Left lung (tissue), 14 donors: ENCODE measurements at places on chromosomes 13 and 19. TPM values are rescaled to one million over a fixed set of nuclear protein-coding genes. Genes with fewer than 3 reads are reported as not detected.

DNA sequence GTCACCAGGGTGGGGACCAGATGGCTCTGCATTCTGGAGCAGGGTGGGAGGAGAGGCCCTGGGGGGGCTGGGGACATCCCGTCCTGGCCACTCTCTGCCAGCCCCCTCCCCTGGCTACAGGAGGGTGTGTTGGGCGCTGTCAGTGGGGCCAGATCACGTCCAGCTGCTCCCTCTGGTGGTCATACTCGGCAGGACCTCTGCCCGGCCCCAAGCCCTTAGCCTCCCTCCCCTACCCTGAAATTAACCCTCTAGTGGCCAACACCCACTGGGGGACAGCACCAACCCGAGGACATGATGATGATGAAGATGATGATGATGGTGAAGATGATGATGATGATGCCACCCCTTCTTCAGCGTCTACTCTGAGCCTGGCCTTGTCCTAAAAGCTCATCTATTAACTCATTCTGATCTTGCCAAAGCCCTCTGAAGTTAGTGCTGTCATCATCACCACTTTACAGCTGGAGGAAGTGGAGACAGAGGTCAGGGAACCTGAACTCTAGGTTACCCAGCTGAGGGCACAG lies 590 bp upstream of the LGI4 start:
- DNase-seq, result peak; percentile 81

DNA sequence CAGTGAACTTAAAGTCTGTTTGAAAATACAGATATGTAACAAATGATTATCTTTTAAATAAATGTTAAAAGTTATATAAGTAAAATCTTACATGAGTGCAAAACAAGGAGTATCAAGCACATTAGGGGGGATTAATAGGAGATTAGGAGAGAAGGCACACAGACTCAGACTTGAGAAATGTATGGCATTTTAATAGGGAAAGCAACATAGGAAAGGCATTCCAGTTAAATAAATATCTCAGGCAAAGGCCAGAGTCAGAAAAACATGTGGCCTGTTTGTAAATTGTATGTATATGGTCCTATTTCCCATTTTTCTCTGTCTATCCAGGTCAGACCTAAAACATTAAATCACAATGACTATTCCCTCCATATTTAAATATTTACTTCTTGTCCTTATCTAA lies 462.7 kb downstream of the GPC6 start:
- DNase-seq, result no peak

DNA sequence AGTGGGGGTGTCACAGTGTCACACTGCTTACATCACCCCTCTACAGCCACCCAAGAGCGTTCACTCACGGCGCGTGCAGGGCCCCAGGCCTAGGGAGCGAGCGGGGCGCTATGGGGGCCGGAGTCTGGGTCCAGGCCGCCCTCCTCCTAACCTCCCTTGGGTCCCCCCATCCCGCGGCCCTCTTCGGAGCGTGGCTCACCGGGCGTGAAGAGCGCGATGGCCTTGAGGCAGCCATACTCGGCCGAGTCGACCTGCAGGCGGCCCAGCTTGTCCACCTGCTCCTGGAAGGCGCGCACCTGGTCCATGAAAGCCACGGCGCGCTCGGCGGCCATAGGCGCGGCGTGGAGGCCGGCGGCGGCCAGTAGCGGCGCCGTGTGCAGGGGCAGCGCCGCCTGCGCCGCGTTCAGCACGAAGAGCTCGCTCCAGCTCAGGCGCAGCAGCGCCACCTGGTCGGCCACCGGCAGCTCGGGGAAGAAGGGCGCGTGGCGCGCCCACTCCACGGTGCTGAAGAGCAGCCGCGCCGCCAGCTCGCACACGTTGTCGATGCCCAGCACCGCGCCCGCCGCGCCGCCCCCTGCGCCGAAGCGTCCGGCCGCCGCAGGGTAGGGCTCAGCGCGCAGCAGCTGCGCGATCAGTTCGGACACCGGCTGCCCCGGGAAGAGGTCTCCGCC lies 9.4 kb downstream of the OCEL1 start:
- DNase-seq, result peak; percentile 95

GRCh38 chr13:98312606-98313005 lies 135.5 kb upstream of the RNF113B start:
- no peak for DNase-seq

- DNase-seq, result no peak
Observed at GRCh38 chr19:32651729-32652140, 23.2 kb downstream of the ANKRD27 start.

- no peak for DNase-seq
Observed at GRCh38 chr13:28181413-28181812, 43.1 kb downstream of the PAN3 start.

DNA sequence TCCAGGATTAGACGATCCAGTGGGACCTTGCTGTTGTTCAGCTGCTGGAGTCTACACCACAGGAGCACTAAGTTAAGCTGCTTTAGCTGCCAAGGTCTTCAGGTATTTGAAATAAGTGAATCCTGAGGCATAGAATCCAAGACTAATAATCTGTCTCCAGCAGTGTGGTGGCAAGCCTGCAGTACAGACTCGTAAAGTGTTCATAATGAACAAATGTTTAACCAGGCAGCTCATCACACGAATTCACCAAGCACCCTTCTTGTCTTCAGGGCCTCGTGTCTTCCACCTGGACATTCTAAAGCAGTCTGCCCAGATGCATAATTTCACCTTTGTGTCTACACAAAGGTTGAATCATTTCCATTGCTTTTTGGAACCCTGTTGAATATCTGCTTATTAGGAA lies 5.3 kb downstream of the ATP11A start:
- no peak for DNase-seq

- DNase-seq, result peak; percentile 89
Observed at GRCh38 chr19:18436671-18437490, 1.1 kb downstream of the ISYNA1 start.

GRCh38 chr13:105565136-105565727 lies 970.2 kb downstream of the EFNB2 start:
- no peak for DNase-seq

DNA sequence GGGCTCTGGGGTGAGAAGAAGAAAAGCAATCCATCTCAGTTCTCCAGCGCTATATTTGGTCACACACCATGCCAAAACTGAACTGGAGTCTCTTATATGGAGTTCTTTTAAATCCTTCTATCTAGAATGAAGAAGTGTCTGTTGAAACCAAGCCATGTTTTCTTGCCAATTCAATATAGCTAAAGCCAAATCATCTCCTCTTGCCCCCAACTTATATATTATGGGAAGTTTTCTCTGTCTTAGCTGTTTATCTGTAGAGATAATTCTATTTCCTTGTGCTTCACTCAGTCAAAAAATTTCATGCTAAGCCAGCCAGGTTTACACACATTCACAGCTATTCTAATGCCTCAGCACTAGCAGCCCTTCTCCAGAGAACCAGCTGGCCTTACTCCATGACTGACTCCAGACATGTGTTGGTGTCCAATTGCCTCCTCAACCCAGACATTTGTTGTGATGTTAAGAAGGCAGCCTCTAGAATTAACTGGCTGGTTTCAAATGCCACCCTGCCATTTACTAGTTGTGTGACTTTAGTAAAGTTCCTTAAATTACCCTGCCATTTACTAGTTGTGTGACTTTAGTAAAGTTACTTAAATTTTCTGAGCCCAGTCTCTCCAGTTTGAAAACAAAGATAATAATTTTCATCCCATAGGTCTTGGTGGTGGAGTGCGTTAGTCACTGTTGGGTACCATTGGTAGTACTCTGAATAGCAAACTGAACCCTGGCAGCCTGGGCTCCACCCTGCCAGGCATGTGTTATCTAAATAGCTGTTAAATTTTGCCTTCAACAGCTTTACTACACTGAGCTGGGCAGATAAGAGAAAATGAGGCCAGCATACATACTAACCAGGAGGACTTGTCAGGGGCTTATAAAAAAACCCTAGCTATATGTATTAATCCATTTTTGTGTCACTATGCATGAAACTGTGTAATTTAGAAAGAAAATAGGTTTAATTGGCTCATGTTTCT lies 525.1 kb downstream of the LMO7 start:
- DNase-seq, result peak; percentile 62

GRCh38 chr19:4972509-4973230 lies 3.8 kb downstream of the KDM4B start:
- peak; percentile 37 for DNase-seq

GRCh38 chr19:33681081-33681680 lies 59.4 kb downstream of the CHST8 start:
- DNase-seq, result no peak

DNA sequence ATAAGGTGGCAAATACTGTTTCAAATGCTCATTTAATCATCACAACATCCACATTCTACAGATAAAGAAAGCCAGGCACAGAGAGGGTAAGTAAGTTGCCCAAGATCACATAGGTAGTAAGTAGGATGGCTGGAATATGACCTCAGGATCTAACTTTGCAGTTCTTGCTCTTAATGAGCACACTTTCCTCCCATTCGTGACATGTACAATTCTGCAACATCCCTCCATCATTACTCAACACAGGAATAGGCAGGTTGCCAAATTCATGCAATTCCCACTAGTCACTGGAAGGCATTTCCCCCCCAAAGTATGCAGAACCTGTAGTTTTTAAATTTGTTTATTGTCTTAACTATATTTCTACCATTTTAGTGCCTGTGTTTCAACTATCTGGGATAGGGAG lies 109.2 kb downstream of the OLFM4 start:
- DNase-seq, result no peak

DNA sequence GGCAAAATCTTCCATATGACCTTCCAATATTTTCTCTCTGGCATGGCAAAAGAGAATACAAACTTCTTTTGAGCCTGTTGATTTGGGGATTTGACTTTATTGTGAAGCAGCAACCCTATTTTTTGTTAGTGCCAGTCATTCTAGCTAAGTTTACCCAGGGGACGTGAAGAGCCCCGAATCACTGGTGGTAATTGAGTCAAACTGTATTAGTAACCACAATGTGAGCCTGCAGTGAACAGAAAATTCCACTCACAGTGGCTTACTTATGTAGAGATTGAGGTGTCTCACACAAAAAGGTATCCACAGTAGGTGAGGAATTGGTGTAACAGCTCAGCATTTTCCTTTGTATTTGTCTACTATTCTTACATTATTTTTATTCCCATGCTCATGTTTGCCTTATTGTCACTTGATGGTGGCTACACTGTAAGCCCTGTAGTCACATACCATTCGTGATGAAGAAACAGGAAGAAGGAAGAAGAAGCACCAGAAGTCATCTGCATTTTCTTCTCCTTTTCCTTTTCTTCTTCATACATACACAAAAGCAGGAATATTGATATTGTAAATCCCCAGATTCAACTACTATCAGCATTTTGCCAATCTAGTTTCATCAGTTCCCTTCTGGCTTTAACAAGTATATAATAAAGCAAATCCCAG lies 33.3 kb upstream of the MYCBP2 start:
- no peak for DNase-seq

- DNase-seq, result no peak
Observed at GRCh38 chr19:10848230-10848856, at the start of gene C19orf38. TSS of gene C19orf38 (plus strand) at chr19:10848415. CDS start at chr19:10848509, 94 bp downstream.

DNA sequence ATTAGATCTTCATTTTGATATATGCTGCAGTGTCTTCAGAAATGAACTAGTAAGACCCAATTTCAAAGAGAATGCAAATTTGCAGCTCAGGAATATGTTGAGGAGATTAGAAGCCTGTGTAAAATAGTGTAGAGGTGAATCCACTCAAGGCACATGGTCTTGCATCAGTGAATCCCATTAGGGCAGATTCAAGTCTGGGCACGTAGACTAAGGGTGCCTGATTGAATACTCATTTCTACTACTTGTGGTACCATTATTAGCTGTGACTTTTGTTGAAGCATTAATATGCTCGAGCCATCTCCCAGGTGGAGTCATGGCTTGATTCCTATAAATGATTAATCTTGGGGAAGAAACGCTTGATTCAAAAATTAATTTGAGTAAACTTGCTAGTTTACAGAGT lies 129.4 kb downstream of the AKAP11 start:
- DNase-seq, result no peak

- no peak for DNase-seq
Observed at GRCh38 chr13:39245688-39246087, 207.4 kb downstream of the NHLRC3 start.

AMER2 gene
- 0.13 TPM for total RNA-seq

ETV2 gene
- 1.0 TPM for total RNA-seq

IZUMO2 gene
- not detected for total RNA-seq

FUT6 gene
- 0.73 TPM for total RNA-seq

SHANK1 gene
- total RNA-seq, result 0.21 TPM

IGSF23 gene
- not detected for total RNA-seq

FFAR1 gene
- not detected for total RNA-seq

MBNL2 gene
- total RNA-seq, result 86.3 TPM

CCL25 gene
- not detected for total RNA-seq

GPR12 gene
- total RNA-seq, result not detected

CERS1 gene
- 0.24 TPM for total RNA-seq
